ENCODE measurements at places on chromosomes 2 and 18.

DNA sequence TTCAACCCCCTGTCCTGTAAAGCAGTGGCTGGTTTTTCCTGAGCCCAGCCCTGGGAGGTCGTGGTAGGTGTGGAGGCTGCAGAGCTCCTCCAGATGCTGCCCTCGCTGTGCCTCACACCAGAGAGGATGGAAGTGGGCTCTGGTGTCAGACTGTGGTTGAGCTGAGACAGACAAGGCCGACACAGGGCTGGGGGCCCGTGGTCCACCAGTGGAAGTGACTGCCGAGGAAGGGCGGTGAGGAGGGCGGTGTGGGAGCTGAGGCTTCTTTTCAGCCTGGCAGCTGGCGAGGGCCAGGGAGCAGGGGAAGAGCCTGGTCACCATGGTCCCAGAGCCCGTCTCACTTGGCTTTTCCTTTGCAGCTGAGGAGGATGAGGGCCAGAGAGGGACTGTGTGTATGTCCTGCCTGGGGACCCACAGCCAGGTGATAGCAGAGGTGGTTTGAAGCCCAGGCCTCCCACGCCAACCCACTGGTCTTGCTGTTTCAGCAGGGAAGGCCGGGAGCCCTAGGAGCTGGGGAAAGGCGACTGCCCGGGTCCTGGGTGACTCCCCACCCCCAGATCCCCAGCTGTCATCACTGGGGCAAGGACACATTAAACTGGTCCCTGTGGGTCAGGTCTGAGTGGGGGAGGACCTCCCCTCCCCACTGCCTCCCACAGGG, 8.5 kb downstream of the SFTPB start:
- no peak for DNase-seq

DNA sequence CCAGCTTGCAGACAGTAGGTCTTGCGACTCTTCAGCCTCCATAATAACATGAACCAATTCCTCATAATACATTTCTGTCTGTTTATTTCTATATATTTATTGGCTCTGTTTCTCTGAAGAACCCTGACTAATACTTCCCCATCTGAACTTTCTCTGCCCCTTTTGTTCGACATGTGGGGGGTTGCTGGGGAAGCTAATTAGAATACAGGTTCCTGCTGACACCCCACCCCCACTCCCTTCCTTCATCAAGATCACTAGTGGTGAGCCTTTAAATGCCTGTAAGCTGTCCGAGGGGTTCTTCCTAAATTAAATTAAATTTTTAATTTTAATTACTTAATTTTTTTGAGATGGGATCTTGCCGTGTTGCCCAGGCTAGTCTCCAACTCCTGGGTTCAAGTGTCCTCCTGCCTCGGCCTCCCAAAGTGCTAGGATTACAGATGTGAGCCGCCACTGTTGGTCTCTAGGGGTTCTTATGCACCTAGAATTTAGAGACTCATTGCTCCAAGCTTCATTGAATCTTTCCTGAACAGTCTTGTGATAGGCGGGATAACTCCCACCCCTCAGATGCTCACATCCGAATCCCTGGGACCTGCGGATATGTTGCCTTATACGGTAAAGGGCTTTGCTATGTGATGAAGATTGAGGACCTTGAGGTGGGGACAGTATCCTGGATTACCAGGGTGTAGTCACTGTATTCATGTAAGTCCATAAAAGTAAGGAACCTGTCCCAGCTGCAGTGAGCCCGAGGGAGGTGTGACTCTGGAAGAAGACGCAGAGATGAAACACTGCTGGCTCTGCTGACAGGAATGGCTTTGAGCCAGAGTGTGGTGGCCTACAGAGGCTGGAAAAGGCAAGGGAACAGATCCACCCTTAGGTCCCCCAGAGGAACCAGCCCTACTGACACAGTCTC, 26.2 kb downstream of the HPCAL1 start:
- DNase-seq: no peak

DNA sequence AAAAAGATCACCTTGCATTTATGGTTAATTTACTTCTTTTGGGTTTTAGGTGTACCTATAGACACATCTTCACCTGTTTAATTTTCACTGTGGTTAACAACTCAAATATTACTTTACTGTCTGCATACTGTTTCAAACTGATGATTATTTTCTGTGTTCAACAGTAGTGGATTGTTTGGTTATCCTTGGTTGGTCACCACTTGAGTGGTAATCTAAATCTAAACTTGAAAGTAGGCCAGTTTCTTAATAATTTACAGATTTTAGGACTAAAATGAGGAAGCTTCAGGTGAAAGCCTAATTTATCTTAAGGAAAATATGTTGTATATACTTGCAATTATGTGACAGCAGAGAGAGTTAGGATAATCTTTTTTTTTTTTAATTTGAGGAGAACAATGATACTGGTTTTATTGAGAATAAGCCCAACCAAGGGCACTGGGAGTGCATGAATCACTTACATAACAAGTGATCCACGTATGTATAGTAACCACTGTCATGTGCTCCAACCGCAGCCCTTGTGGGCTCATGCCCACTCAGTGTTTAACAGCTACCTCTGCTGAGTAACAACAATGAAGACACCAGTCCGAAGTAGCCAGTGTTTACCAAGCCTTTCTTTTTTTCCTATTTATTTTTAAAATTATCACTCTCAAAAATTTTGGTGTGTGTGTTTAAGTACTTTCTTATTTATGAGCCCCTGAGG, 31.0 kb upstream of the WDSUB1 start:
- no peak for DNase-seq

DNA sequence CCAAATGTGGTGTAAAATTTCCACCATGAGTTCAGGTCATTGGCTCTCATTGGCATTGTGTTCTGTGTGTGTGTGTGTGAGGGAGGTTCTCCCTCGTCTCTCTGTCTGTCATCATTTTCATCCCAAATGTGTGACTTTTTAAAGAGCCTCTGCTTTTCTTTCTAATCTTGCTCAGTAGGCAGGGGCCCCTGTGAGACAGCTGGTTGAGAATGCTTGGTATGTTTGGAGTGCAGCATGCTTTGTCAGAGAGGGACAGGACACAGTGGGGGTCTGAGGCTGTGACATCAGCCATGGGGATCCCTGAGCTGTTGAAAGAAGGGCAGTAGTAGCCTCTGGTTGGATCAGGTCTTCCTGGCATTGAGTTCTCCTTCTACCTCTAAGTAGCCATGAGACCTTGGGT, 10.6 kb downstream of the PTPRM start:
- no peak for DNase-seq

DNA sequence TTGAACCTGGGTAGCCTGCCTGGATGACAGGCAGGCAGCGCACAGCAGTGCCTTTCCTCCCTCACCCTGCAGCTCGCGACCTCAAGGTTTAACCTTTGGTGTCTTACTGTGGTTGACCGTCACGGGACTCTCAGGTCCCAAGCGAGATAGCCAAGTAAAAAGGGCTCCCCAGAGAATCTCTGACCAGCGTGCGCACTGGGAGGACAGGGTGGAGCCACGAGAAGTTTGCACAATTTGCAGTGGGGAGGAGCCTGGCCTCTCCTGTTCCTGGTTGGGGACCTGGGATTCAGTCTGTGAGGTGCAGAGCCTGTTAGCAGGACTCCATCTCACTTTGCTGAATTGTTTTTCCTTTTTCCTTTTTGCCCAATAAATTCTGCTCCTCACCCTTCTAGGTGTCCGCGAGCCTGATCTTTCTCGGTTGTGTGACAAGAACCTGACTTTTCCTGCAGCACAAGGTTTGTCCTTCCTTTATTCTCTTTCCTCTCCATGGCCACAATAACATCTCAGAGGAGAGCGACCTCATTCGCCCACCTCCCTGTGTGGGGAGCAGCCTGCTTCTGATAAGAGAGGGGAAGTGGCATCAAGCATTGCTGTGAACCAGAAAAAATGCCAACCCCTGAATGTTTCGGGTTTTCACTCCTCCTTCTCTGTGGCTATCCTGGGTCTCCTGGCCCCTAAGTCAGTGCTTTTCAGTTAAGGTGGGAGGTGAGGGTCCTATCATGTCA, 36.2 kb downstream of the POU3F3 start:
- no peak for DNase-seq

- no peak for DNase-seq
Measured at GRCh38 chr18:23405636-23406035, 47.5 kb upstream of the RIOK3 start.

DNA sequence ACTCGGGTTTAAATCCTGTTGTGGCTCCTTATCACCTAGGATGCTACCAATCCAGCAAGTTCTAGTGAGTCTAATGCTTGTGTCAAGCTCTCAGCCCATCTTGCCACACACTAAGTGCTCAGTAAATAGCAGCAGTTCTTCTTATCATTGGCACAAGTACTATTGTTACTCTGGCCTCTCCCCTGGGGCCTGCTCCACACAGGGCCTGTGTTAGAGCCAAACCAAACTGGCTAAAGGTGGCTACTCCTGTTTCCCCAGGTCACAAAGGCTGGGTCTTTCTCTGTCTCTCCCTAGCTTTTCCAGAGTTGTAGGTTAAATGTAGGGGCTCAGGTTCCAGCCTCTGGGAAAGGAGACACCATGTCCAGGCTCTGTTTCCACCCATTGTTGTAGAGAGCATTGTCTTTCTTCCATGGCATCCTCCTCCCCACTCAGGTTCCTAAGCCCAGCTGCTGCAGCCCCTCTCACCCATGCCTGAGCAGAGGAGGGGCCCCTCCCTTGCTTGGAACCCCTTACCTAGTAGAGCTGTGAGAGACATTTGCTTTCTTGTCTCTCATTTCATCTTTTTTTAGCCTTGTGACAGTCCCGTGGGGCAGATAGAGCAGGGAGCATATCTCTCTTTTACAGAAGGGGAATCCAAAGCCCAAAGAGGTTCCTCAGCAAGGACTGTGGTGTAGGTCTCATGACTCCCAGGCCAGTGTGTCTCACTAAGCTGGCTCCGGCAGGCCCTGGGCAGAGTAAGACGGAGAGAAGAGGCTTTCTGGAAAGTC, 56.4 kb upstream of the OTOF start:
- no peak for DNase-seq

- no peak for DNase-seq
Measured at GRCh38 chr2:23206650-23207049, 178.3 kb upstream of the KLHL29 start.

DNA sequence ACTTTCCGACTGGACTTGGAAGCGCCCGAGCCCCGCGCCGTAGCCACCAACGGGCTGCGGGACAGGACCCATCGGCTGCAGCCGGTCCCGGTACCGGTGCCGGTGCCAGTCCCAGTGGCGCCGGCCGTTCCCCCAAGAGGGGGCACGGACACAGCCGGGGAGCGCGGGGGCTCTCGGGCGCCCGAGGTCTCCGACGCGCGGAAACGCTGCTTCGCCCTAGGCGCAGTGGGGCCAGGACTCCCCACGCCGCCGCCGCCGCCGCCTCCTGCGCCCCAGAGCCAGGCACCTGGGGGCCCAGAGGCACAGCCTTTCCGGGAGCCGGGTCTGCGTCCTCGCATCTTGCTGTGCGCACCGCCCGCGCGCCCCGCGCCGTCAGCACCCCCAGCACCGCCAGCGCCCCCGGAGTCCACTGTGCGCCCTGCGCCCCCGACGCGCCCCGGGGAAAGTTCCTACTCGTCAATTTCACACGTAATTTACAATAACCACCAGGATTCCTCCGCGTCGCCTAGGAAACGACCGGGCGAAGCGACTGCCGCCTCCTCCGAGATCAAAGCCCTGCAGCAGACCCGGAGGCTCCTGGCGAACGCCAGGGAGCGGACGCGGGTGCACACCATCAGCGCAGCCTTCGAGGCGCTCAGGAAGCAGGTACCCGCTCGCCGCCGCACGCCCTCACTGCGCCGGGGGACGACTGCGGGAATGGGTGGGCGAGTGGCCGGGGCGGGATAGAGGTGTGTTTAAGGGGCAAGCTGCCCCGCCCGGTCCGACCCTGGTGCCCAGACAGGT, 713 bp downstream of the ATOH8 start:
- DNase-seq: no peak

- DNase-seq: no peak
Measured at GRCh38 chr2:84996909-84997308, 25.9 kb downstream of the KCMF1 start.

DNA sequence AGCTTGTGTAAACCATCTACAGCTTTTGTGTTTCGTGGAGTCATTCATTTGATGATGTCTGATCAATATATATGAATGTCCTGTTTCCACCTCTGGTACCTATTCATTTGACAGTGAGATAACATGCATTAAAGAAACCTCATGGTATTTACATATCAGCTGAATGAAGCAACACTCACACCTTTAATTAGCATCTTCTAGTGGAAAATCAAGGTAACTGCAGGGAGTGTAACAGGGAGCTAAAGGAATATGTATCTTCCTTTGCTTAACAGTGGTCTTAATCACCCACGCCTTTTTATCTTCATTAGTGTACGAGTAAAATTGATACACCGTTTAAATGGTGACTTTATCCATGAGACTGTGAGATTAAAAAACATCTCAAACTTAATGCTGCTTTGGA, 15.6 kb downstream of the SLC39A10 start:
- DNase-seq: no peak

- no peak for DNase-seq
Measured at GRCh38 chr2:8457699-8458502, 224.0 kb upstream of the ID2 start.

Measured in D721Med (cell line).